ENCODE measurements at places on chromosomes 4 and X.

DNA sequence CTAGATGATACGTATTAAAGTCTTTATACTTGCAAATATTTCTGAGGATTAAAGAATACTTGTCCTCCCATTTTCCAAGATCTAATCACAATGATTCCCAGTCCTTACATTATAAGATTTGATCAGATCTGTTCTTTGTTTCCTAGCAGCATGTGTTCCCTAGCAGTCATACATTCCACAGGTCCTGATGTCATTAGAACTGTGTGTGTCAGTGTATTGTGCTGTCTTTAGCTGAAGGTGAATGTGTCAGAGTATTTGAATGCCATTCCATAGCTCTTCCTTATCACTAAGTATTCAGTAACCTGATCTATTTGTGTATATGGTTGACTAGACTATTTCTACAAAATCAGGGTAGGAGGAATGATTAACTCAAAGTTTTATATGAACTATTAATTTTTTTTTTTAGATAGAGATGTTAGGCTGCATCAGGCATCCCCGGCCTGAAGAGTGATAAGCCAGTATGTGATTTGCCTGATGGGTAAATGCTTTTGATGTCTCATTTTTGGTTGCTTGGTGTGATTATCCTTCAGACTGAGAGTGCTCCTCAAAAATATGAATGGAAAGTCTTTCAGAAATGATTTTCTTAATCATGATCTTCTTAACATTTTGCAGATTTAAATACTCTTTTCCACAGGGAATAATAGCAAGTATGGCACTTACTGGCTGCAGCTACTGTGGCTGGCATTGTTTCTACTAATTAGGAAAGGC lies 4.4 kb downstream of the ADGRL3 start:
- no peak for DNase-seq

DNA sequence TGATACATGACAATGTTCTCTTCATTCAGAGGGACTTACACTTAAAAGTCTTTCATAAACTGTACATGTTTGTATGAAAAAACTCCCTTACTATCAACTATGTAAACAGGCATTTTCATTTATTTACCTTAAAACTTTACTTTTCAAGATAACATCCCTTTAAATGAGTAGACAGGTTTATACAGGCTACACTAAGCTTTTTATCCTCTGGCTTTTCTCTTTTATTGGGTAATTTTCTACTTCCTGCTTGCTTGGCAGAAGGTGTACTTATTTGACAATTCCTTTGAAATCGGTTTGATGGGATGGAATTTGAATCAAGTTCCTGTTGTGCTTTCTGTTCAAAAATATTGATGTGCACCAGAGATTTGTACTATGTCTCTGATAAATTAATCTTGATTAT lies 81.4 kb downstream of the PTPN13 start:
- no peak for DNase-seq

DNA sequence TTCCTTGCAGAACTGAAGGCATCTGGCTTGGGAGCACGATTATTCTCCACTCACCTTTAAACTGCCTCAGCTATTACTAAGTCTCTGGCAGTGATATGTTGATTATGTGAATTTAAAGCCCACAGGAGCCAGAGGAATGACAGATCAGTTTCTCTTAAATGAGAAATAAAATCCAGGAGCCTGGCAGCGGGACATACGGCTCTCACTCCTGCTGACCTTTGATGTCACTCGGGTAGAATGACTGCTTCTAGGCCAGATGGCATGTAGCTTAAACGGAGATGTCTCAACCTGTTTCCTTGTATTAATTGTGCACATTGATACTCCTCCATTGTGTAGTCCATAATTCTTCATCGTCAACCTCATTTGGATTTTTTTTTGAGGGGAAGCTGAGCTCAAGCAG lies 4.0 kb upstream of the CBLL2 start:
- no peak for DNase-seq

DNA sequence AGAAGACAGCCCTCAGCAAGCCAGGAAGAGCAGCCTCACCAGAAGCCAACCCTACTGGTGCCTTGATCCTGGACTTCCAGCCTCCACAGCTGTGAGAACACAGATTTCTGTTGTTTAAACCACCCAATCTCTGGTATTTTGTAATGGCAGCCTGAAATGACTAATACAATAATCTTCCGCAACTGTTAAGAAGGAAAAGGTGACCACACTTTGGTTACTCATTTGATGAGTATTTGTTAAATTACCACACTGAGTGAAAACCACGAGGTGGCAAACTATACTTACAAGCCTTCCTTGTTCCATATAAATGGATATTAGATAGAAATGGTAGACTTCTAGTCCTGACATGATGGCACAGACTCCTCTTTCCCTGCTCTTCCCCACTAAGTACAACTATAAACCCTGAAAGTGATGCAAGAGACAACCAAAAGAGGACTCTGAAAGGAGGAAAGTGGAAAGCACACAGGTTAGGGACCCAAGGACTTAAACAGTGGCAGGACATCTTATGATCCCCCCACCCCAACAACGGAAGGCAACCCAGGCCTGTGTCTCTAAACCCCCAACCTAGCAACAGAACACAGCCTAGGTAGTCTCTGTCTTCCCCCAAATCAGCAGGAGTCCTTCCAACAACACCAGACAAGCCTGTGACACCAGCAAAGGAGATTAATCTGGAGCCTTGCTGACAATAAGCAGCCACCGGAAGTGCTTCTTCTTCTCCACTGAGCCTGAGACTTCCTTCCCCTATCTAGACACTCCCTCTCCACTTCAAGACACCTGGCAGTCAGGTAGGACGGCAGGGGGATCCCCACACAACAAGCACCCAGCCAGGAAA lies 12.3 kb downstream of the ZNF182 start:
- no peak for DNase-seq

DNA sequence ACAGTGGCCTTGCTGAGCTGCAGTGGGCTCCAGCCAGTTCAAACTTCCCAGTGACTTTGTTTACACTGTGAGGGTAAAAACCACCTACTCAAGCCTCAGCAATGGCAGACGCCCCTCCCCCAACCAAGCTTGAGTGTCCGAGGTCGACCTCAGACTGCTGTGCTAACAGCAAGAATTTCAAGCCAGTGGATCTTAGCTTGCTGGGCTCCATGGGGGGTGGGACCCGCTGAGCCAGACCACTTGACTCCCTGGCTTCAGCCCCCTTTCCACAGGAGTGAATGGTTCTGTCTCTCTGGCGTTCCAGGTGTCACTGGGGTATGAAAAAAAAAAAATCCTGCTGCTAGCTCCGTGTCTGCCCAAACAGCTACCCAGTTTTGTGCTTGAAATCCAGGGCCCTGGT lies 168.9 kb upstream of the INTU start:
- DNase-seq, result no peak

GRCh38 chrX:105263171-105263570 lies 42.7 kb upstream of the TEX13A start:
- DNase-seq, result no peak

DNA sequence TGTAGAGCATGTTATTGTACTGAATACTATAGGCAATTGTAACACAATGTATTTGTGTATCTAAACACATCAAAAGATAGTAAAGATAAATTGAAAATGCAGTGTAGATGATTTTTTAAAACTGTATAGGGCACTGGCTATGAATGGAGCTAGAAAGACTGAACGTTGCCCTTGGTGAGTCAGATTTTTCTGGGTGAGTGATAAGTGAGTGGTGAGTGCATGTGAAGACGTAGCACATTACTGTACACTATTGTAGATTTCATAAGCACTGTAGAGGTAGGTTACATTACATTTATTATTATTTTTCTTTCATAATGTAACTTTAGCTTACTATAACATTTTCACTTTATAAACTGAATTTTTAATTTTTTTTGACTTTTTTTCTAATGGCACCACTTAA lies 1491.6 kb downstream of the TECRL start:
- no peak for DNase-seq

- peak; percentile 17 for DNase-seq
Measured at GRCh38 chrX:19799319-19800182, 87.8 kb downstream of the SH3KBP1 start.

DNA sequence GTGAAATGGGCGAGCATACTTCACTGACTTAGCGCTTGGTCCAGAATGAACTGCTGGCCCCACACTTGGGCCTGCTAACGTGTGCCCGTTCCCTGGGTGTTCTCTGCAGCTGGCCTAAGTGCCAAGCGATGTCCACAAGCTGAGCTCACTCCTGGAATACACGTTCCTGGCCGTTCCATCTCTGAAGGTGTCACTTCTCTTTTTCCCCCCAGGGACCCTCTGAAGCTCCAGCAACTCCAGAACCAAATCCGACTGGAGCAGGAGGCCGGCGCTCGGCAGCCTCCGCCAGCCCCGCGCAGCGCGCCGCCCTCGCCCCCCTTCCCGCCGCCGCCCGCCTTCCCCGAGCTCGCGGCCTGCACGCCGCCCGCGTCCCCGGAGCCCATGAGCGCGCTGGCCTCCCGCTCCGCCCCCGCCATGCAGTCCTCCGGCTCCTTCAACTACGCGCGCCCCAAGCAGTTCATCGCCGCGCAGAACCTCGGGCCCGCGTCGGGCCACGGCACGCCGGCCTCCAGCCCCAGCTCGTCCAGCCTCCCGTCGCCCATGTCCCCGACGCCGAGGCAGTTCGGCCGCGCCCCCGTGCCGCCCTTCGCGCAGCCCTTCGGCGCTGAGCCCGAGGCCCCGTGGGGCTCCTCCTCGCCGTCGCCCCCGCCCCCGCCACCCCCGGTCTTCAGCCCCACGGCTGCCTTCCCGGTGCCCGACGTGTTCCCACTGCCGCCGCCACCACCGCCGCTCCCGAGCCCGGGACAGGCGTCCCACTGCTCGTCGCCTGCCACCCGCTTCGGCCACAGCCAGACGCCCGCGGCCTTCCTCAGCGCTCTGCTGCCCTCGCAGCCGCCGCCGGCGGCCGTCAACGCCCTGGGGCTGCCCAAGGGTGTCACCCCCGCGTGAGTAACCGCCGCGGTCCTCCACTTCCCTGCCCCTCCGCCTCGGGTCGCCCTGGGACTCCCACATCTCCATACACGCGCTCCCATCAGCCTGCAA lies 132.3 kb downstream of the CBR4 start:
- DNase-seq, result no peak

DNA sequence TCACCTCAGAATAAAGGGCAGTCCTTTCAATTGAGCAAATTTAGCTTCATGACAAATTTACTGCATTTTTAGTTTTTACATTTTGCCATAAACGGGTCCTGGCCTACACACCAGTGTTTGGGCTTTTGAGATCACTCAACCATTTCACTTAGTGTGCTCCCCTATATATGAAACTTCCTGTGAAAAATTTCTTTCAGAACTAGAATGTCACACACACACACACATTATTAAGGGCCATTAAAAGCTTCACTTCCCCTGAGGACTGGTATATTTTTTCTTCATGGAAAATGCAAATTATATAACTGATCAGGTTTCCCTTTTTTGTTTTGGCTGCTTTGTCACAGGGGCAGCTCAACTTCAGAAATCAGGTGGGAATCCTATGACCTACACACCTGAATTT lies 206.5 kb downstream of the ENOX2 start:
- DNase-seq, result no peak

DNA sequence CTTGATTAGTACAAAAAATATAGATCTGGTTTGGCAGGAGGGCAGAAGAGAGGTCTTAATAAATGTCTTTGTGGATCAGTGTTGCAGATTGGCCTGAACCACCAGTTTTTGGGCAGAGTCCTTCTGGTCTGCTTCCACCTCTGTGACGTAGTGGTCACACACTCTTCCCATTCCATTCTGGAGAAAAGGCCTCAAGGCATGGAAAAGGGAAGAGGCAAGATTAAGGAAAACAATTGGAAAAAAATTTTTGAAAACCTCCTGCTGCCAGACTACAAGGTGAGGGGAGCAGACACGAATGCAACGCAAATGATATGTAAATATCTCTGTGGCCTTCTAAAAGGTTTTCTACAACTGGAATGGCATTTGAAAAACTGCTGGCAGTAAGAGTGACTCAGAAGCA lies 24.3 kb upstream of the FAM47C start:
- no peak for DNase-seq

- no peak for DNase-seq
Measured at GRCh38 chrX:135581496-135581895, 61.0 kb downstream of the INTS6L start.

- DNase-seq, result no peak
Measured at GRCh38 chr4:7652906-7653305, 218.2 kb upstream of the PSAPL1 start.

DNA sequence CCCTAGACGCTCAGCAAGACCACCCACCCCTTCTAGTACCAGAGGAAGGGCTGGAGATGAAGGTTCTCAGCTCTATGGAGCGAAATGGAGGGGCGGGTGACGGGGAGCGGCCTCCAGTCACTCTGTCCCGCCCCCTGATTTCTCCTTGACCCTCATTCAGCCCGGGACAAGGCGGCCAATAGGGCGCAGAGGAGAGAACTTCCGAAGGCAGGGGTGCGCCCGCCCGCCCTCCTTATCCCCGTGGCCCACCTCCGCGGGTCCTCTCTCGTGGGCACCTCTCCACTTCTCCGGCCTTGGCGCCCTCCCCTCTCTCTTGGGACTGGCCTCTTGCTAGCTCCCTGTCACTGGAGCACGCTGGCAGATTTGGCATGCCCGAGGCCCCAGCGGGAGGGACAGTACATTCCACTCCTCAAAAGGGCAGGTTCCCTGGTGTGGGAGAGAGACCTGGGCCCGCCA lies 1.1 kb upstream of the SEPTIN6 start:
- DNase-seq, result no peak

DNA sequence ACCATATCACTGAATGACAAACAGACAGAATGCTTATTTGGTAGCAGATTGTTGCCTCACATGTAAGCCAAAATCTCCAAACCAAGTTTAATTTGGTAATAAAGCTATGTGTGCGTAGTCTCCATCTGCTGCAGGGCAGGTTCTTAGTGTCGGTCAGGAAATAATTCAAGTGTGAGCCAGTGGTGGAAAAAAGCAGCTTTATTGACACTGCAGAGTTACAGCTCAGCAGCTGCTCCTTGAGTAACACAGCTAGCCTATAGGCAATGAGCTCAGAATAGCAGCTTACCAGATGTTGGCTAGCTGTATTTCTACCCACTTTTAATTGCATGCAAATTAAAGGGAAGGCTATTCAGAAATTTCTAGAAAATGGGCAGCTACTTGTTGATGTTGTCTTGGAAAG lies 757.8 kb upstream of the HS3ST1 start:
- DNase-seq, result no peak

- no peak for DNase-seq
Measured at GRCh38 chr4:104938624-104939023, 208.1 kb upstream of the TET2 start.

- no peak for DNase-seq
Measured at GRCh38 chr4:5188130-5188529, 136.8 kb downstream of the STK32B start.

GRCh38 chrX:13983734-13984133 lies 46.0 kb downstream of the GEMIN8 start:
- DNase-seq, result no peak
